GM23248 (cell line): ENCODE measurements at places on chromosomes 5 and 9. TPM values are rescaled to one million over a fixed set of nuclear protein-coding genes. Genes with fewer than 3 reads are reported as not detected.
A peak's percentile ranks its signal among the peaks of the same experiment; 100 is the strongest.

FAM153A gene
- not detected in 2 replicates for total RNA-seq

DNA sequence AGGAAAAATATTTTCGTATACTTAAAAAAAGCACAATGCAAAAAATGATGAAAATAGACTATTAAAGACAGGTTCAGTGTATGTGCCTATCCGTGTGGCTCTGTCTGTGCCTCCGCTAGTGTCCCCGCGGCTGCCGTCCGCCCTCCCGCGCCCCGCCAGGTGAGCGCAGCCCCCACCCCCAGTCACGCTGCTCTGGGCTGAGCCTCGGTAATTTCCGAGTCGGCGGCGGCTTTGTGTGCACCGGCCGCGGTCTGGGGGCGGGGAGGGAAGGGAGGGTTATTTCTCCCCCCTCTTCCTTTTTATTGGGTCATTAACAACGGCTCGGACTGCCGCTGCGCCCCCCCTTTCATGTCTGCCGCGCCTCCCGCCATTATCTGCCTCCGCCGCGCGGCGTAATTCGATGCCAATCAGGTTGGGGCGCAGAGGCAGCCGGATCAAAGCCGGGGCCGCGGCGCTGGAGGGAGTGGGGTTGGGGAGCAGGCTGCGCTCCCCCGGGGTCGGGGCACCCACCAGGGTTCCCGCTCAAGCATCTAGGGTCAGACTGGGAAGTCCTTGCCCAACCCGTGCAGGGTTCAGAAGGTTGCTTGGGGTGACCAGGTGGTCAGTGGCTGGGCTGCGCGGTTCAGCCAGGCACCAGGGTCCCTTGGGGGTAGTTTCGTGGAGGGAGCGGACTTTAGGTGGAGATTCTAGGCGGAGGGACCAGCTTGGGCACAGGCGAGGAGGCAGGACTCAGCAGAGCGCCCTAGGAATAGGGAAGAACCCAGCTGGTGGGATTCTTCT lies 39.5 kb upstream of the PSD2 start:
- no peak overlapping the region for H3K4me3 ChIP-seq
- peaks cover 15% of the 10 kb centered on the region for H3K4me1 ChIP-seq
- no peaks in the 10 kb centered on the region for H3K36me3 ChIP-seq
- peaks cover 21% of the 10 kb centered on the region for H3K27me3 ChIP-seq
- DNase-seq: no peak

GRCh38 chr5:169229342-169229892 lies 71.5 kb downstream of the SLIT3 start:
- no peaks in the 10 kb centered on the region for H3K4me1 ChIP-seq
- H3K4me3 ChIP-seq: no peak overlapping the region
- no peaks in the 10 kb centered on the region for H3K27me3 ChIP-seq
- no peak for DNase-seq
- no peaks in the 10 kb centered on the region for H3K36me3 ChIP-seq
- no peak overlapping the region for H3K27ac ChIP-seq

DNA sequence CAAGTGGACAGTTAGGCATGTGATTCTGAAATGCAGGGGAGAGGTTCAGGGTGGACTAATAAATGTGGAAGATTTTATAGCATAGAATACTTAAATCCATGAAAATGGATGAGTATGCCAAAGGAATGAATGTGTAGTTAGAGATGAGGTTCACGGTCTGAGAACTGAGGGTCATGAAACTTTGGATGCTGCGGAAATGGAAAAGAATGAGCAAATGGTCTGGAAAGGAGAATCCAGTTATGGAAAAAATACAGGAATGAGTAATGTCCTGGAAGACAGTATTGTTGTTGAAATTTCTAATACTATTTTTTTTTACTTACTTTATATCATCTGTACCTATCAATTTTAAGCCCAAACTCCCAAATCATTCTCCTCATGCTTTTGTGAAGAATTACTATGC lies 2369.4 kb downstream of the MAT2B start:
- no peak for DNase-seq
- H3K4me1 ChIP-seq: no peaks in the 10 kb centered on the region
- no peak overlapping the region for H3K4me3 ChIP-seq
- no peak overlapping the region for H3K27ac ChIP-seq

- H3K27me3 ChIP-seq: no peaks in the 10 kb centered on the region
- no peak overlapping the region for H3K27ac ChIP-seq
- H3K4me1 ChIP-seq: peaks cover 62% of the 10 kb centered on the region
- H3K4me3 ChIP-seq: no peak overlapping the region
These were observed 9.1 kb downstream of the SMIM3 start for GRCh38 chr5:150787656-150788055.

GRCh38 chr5:13913962-13914361 lies 30.5 kb downstream of the DNAH5 start:
- H3K36me3 ChIP-seq: no peaks in the 10 kb centered on the region
- no peak for DNase-seq
- H3K4me3 ChIP-seq: no peak overlapping the region
- H3K27me3 ChIP-seq: no peaks in the 10 kb centered on the region
- no peaks in the 10 kb centered on the region for H3K4me1 ChIP-seq

DNA sequence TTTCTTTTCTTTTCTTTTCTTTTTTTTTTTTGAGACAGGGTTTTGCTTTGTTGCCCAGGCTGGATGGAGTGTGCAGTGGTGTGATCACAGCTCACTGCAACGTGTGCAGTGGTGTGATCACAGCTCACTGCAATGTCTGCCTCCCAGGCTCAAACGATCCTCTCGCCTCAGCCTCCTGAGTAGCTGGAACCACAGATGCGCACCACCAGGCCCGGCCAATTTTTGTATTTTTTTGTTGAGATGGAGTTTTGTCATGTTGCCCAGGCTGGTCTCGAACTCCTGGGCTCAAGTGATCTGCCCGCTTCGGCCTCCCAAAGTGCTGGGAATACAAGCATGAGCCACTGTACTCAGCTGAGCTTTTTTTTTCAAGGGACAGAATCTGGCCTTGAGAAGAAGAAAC lies 36.8 kb upstream of the TJP2 start:
- H3K4me1 ChIP-seq: no peaks in the 10 kb centered on the region; the same call in 1 of the 2 replicates
- H3K27me3 ChIP-seq: no peaks in the 10 kb centered on the region
- H3K27ac ChIP-seq: no peak overlapping the region
- DNase-seq: no peak

GRCh38 chr5:80959768-80960442 lies at the start of gene RASGRF2:
Gene RASGRF2, plus strand, starts transcription at chr5:80960363. Its CDS starts 376 bp downstream, at chr5:80960739.
- peak within 1 kb of the TSS; percentile 39 for H3K4me3 ChIP-seq
- peak; percentile 43 for DNase-seq
- H3K27ac ChIP-seq: no peak within 1 kb of the TSS
- H3K36me3 ChIP-seq: no peaks in the 10 kb centered on the region
- H3K4me1 ChIP-seq: no peaks in the 10 kb centered on the region
- peaks cover 78% of the 10 kb centered on the region for H3K27me3 ChIP-seq

DNA sequence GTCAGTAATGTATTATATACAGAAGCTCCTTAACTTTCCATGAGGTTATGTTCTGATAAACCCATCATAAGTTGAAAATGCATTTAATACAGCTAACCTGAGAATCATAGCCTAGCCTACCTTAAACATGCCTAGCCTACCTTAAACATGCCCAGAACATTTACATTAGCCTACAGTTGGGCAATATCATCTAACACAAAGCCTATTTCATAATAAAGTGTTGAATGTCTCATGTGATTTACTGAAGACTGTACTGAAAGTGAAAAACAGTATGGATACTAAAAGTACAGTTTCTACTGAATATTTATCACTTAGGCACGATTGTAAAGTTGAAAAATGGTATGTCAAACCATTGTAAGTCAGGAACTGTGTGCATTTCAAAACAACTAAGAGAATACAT lies 1.6 kb downstream of the GM2A start:
- no peaks in the 10 kb centered on the region for H3K36me3 ChIP-seq
- H3K4me3 ChIP-seq: no peak overlapping the region
- H3K27me3 ChIP-seq: no peaks in the 10 kb centered on the region
- DNase-seq: no peak
- peaks cover 15% of the 10 kb centered on the region for H3K4me1 ChIP-seq

GRCh38 chr9:77935211-77935610 lies 96.4 kb downstream of the GNAQ start:
- H3K27me3 ChIP-seq: no peaks in the 10 kb centered on the region
- no peak for DNase-seq
- H3K4me1 ChIP-seq: no peaks in the 10 kb centered on the region
- H3K4me3 ChIP-seq: no peak overlapping the region
- no peaks in the 10 kb centered on the region for H3K36me3 ChIP-seq

GRCh38 chr5:153537207-153537606 lies 46.7 kb downstream of the GRIA1 start:
- H3K4me3 ChIP-seq: no peak overlapping the region
- no peaks in the 10 kb centered on the region for H3K36me3 ChIP-seq
- peaks cover under 1% of the 10 kb centered on the region; the same call in 1 of the 2 replicates for H3K4me1 ChIP-seq
- no peak for DNase-seq
- H3K27ac ChIP-seq: no peak overlapping the region

- no peak for DNase-seq
- no peak overlapping the region for H3K4me3 ChIP-seq
- H3K27me3 ChIP-seq: no peaks in the 10 kb centered on the region
- peak overlapping the region; percentile 70 for H3K27ac ChIP-seq
- H3K36me3 ChIP-seq: no peaks in the 10 kb centered on the region
These were observed 47.1 kb downstream of the UGCG start for GRCh38 chr9:111943746-111944145.
